ENCODE measurements at places on chromosomes 2 and 18.

- DNase-seq, result no peak
These were observed 44.1 kb downstream of the PARD6G start for GRCh38 chr18:80203249-80203648.

DNA sequence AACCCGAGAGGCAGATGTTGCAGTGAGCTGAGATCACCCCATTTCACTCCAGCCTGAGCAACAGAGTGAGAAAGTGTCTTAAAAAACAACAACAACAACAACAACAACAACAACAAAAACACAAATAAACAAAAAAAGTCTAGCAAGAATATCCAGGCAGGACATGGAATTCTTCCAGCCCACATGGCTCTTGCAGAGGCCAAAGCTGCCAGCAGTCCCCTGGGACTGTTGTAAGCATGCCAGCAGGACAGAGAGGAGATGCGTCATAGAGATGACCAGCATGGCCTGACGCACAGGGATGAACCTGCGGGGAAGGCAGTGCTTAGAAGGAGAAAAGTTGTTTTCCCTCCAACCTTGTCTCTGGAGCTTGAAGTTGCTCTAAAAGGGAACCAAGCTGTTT, 182.3 kb upstream of the PGAP1 start:
- no peak for DNase-seq

GRCh38 chr2:238294393-238295143, 6.2 kb upstream of the PER2 start:
- no peak for DNase-seq

DNA sequence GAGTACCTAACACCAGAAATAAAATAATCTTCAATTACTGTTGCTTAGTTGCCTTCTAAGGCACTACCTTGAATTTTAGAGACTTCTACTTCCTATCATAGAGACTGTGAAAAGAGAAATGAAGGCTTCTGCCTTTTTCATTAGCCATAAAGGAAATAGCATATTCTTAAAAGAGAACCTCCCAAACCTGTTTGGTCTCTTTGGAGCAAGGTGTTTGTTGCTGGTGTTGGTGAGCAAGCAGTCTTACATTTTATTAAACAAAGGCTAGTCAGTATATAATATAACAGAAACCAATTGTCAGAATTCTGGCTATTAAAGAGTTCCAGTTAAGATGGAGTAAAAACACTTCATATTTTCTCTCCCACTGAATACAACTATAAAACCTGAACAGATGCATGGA, 116.4 kb downstream of the TAF4B start:
- no peak for DNase-seq

- no peak for DNase-seq
These were observed 475.6 kb downstream of the TDRD15 start for GRCh38 chr2:21599417-21599816.

GRCh38 chr2:64029116-64029665, 10.0 kb upstream of the VPS54 start:
- DNase-seq, result no peak
